ENCODE measurements at places on chromosomes 3 and 15.

DNA sequence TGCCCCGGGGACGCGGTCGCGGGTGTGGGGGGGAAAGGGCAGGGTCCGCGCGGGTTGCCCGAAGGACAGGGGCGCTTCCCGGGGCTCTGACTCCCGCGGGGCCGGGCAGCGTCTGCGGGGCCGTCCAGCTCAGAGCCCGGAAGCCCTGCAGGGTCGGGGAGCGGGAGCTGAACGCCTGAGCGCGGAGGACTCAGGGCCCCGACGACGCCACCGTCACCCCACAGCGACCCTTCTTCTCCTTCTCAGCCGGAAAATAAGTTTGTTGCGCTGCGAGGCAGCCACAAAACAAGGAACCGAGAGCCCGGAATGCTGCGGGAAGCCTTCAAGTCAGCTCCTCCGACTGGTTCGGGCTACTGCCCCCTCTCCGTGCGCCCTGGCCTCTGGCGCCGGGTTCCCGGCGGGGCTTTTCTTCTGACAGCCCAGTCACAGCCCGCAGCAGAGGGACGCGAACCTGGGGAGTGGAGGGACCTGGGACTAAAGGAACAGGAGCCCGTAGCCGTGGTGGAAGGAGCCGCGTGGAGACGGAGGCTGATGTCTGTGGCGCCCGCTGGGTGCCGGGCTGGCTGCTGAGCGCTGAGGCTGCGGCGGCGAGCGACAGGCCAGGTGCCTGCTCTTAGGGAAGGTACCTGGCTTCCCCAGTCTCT, 484 bp downstream of the CNTN4 start:
- no peak for DNase-seq

- DNase-seq, result no peak
Measured at GRCh38 chr3:197408177-197408957, 110.0 kb upstream of the DLG1 start.

- DNase-seq, result no peak
Measured at GRCh38 chr3:136428167-136428566, 178.0 kb downstream of the PCCB start.

DNA sequence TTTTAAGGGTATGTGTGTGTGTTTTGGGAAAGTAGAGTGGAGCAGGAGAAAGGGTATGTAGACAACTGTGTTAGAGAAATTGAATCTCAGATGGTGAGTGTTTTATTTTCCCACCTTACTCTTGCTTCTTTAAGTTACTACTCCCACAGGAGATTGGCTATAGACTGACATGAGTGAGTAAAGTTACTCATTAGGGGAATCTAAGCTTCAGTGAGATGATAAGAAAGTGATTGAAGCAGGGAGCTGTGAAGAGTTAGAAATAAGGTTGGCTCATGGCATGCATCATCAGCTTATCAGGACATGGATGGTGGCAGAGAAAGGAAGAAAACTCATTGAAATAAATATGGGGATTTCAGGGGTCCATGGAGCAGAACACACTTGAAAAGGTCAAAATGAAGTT, 88.9 kb downstream of the MBNL1 start:
- DNase-seq, result no peak

- no peak for DNase-seq
Measured at GRCh38 chr3:152269056-152269830, 514 bp downstream of the MBNL1 start.

GRCh38 chr3:173501931-173502489, 104.5 kb downstream of the NLGN1 start:
- no peak for DNase-seq

DNA sequence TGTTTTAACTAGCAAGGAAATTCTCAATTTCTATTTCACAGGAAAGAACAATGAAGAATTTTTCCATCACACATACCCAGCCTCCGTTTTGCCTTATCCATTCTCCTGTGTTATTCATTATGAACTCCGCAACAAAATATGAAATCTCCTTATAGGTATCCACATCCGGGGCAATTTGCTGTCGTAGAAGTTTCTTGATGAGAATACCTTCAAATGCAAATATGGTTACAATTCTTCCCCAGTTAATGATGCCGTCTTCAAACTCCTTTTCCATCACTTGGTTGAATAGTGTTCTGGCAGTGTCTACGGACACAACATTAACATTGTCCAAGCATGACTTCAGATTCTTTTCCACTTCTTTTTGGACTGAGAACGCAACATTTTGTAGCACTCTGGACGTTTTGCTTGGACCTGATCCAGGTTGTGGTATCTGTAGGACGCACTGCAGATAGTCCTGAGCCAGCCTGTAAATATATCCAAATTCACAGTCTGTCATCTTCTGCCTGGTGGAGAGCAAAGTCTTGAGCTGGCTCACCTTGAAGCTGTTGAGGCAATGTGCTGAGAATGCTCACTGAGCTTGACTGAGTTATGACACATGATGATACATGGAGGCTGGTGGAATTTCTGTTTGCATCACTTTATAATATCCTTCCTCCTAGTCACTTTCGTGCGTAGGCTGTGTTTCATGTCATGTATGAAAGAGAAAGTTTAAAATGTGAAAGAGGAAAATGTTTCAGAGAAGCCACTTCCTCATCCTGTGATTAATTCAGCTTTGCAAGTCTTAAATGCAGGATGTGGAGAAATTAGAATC, at the start of gene BCL2A1:
BCL2A1 (minus strand) TSS at position 573 of the 811 bp plus-strand sequence; CDS start at position 496, 77 bp downstream.
- DNase-seq, result peak; percentile 43

- DNase-seq, result no peak
Measured at GRCh38 chr3:181952221-181952620, 240.5 kb downstream of the SOX2 start.

- DNase-seq, result no peak
Measured at GRCh38 chr15:31824024-31824423, 206.3 kb upstream of the CHRNA7 start.

DNA sequence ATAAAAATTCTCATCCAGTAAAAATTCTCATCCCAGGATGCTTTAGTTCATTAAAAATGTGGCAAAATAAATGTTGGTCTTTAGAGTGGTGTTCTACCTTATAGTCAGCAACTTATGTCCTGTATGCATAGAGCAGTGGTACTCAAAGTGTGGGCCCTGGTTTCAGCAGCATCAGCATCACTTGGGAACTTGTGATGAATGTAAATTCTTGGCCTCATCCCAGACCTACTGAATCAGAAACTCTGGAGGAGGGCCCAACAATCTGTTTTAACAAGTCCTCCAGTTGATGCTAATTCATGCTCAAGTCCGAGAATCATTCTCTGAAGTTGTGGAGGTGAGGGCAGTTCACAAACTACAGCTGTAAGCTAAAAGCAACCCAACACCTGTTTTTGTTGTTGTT, 307.3 kb upstream of the SATB1 start:
- DNase-seq, result no peak

- no peak for DNase-seq
Measured at GRCh38 chr3:197577366-197578074, 21.8 kb upstream of the BDH1 start.

GRCh38 chr3:169147238-169148008, 516.1 kb downstream of the MECOM start:
- no peak for DNase-seq

- no peak for DNase-seq
Measured at GRCh38 chr3:33911525-33912322, 113.3 kb downstream of the PDCD6IP start.

GRCh38 chr3:137763594-137763938, 549 bp upstream of the SOX14 start:
- DNase-seq, result no peak

DNA sequence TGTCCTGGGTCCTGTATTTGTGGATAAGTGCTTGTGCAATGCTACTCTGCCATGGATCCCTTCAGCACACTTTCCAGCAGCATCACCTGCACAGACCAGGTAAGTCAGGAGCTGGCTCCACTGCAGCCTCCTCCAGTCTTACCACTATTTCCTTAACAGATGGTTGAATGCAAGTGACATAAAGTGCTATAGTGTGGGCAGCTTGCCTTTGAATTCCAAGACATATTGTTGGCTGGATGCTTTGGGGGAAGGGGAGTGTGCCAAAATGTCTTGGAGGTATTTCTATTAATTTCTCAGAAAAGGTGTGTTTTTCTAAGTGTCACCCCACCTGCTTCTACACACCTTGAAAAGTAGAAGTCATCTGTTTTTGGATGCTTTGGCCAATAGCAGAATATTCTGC, 352.2 kb upstream of the SUCLG2 start:
- DNase-seq, result no peak

DNA sequence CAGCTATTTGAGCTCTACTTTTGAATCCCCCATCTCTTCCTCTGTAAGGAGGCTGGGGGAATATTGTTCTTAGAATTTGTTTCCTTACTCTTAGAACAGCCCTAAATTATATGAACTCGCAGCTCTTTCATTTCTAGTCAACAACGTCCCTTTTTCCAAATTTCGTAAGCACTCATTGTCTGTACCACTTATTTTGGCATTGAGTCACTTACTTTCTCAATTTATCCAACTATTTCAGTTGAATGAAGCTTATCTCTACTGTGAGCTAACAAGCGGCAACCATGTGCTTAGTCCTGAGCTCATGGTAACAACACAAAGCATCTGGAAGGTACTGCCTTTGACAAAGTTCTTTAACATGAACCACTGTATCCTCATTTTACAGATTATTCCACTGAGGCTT, 191.1 kb downstream of the GREM1 start:
- no peak for DNase-seq

DNA sequence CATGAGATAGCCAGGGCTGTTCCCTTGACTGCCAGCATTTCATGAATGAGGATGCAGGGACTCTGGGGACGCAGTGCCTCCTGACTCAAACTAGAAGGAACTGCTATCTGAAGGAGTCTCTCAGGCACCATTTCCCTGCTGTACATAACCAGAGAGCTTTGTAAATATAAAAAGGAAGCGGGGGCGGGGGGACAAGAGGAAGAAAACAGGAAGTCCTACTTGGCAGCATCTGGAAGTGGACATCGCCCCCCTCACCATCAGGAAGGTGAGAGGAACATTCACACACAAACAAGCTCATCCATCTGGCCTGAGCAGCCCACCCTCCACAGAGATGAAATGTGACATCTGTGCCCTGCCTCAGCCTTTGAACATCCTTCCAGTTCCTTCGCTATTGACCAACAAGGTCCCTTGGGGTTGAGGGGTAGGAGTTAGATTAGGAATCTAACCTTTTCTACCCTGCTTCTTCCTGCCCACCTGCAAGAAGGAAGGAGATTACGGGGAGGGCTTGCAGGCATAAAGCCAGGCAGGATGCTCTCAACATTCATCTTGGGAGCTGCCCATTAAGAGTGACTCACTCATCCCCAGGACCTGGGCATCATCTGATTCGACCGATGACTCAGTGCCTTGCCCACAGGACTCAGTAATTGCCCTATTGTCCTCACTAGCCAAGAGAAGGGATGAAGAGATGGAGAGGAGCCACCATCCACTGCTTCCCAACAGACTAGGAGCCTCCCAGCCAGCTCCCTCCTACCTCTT, 31.9 kb downstream of the SH3BP5 start:
- no peak for DNase-seq

DNA sequence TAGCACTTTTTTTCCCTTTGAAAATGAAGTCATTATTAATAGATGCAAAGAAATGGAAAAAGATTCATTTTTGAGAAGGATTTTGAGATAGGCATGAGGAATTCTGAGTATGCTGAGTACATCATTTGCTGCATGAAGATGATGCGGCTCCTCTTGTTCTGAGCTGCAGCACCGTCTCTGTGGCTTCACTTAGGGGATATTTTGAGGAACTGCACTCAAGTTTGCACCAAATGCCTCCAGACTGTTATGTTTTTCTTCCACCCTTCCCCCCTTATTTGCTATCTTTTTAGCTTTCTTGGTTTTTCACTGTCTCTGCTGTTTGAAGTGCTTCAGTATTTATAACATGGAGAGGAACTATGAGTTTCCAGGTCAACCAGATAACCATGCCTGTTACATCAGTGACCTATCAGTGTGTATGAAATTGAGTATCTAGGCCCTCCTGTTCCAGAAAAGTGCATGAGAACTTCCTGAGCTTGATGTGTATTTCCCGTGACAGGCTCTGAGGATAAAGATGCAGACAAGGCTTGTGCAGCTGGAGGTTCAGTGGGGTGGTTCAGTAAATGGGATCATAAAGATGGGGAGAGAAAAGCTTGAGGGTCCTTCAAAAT, 128.7 kb downstream of the PDCD6IP start:
- no peak for DNase-seq

- no peak for DNase-seq
Measured at GRCh38 chr15:78316283-78317083, 17.1 kb upstream of the SKIC8 start.

- DNase-seq, result no peak
Measured at GRCh38 chr3:112770032-112770626, 76.5 kb downstream of the CD200R1L start.
